ENCODE measurements at places on chromosomes 12 and 14. TPM values are rescaled to one million over a fixed set of nuclear protein-coding genes. Genes with fewer than 3 reads are reported as not detected.

KRT75 gene
- total RNA-seq: not detected

DNA sequence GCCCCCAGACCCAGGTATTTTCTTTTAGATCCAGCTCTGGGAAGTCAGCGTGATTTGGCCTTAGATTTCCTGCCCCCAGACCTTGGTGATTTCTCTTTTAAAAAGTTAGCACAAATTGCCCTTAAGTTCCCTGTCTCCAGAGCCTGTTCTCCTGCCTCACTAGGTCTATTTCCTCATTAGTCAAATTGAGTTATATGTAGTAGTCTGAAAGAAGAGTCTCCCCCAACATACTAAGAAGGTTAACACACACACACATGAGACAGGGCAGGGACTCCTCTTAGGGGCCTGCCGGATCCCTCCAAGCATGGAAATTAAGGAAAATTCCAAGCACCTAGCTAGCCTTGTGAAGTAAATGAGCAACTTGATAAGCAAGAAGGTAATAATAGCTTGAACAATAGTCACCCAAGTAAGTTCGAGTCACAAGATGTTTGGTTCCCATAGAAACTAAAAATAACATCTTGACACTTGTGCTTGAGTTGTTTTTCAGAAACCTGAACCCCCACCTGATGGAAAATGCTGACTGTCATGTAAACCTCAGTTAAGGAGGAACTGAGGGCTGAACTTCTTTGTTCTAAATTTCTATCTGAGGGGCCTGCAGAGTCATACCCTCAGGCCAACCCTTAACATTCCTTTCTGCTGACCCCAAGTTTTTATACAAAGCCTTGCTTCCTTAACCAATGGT lies 51.6 kb downstream of the CAND1 start:
- peak; percentile 48 for DNase-seq
- H3K36me3 ChIP-seq: peaks cover 22% of the 10 kb centered on the region
- 0 out of 2 replicates have a peak overlapping the region, but pooled peaks have one; percentile 36 for H3K27ac ChIP-seq
- no peaks in the 10 kb centered on the region for H3K4me1 ChIP-seq
- no peaks in the 10 kb centered on the region for H3K27me3 ChIP-seq
- H3K4me3 ChIP-seq: no peak overlapping the region

GRCh38 chr14:36870776-36871175 lies 209.1 kb downstream of the PAX9 start:
- no peaks in the 10 kb centered on the region for H3K27me3 ChIP-seq
- H3K4me3 ChIP-seq: no peak overlapping the region
- no peak for DNase-seq
- no peaks in the 10 kb centered on the region for H3K36me3 ChIP-seq
- H3K27ac ChIP-seq: no peak overlapping the region

DNA sequence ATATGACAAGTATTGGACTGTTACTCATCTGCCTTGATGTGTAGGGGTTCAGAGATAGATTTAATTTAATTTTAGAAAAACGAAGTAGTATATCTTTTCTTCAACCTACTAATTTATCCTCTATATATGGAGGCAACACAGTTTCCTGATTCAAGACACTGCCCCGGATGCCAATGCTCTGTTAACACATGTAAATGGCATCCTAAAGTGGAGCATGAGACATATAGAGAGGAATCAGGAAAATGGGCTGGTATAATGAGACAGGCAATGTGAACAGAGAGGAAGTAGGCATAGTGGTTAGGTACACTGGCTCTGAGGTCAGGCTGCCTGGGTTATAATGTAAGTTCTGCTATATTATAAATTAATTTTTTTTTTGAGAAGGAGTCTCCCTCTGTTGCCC lies 85.6 kb downstream of the OTOGL start:
- no peaks in the 10 kb centered on the region for H3K27me3 ChIP-seq
- no peaks in the 10 kb centered on the region for H3K36me3 ChIP-seq
- no peak for DNase-seq
